CD4-positive, CD25-positive, alpha-beta regulatory T cell (primary cell): ENCODE measurements at places on chromosomes 12 and 14.

DNA sequence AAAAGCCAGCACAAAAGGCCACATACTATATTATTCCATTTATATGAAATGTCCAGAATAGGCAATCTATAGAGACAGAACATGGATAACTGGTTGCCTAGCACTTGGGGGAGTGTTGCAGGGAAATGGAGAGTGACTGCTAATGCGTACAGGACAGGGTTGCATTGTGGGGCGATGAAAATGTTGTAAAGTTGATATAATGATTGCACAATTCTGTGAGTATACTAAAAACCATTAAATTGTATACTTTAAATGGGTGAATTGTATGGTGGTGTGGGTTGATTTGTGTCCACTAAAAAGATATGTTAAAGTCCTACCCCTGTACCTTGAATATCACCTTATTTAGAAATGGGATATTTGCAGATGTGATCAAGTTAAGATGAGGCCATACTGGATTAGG is 7.0 kb upstream of the CAPRIN2 start:
- DNase-seq: no peak

- DNase-seq: no peak
These were observed 103.2 kb upstream of the MDGA2 start for GRCh38 chr14:47778631-47779030.

DNA sequence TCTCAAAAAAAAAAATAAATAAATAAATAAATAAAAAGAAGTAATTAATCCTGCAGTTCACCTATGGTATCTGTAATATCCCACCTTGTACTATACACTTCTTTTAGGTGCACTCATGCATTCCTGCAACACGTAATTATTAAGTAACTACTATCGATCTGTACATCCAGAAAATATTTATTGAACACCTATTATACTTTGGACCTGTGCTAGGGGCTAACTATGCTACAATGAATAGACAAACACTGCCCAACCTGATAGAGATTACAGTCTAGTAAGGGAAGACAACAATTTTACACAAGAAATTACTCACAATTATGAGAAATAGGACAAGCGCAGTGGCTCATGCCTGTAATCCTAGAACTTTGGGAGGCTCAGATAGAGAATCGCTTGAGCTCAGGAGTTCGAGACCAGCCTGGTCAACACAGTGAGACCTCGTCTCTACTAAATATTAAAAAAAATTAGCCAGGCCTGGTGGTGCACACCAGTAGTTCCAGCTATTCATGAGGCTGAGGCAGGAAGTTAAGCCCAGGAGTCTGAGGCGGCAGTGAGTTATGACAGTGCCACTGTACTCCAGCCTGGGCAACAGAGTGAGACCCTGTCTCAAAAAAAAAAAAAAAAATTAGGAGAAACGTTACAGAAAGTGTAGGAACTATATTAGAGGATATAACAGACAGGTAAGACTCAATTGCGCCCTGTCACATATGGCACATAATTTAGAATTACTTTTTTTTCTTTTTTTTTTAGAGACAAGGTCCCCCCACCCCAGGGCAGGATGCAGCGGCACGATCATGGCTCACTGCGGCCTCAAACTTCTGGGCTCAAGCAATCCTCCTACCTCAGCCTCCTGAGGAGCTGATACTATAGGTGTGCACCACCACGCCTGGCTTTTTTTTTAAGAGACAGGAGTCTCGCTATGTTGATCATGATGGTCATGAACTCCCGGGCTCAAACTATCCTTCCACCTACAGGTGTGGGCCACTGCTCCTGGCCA is 1.2 kb downstream of the NRDE2 start:
- DNase-seq: no peak

GRCh38 chr12:131755305-131756113 is 44.6 kb downstream of the SFSWAP start:
- no peak for DNase-seq

GRCh38 chr14:88303041-88303440 is 20.0 kb downstream of the KCNK10 start:
- DNase-seq: no peak

DNA sequence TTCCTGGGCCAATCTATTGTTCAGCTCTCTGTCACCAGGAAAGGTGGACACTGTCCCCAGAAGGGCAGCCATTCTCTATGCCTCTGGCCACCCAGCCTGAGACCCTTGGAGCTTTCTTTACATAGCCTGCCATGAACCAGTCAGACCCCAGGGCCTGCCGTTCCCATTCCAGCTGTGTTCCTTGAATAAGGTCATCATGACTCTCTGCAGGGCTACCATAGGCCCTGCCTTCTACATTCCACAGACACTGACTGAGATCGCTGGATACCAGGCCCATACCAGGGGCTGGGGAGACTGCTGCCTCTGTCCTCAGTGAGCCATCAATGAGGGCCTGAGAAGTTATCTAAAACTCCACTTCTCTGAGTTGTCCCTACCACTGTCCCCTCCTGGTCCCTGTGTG is 75.5 kb downstream of the SYNE3 start:
- DNase-seq: no peak

GRCh38 chr12:20101046-20101445 is 267.3 kb upstream of the PDE3A start:
- no peak for DNase-seq

DNA sequence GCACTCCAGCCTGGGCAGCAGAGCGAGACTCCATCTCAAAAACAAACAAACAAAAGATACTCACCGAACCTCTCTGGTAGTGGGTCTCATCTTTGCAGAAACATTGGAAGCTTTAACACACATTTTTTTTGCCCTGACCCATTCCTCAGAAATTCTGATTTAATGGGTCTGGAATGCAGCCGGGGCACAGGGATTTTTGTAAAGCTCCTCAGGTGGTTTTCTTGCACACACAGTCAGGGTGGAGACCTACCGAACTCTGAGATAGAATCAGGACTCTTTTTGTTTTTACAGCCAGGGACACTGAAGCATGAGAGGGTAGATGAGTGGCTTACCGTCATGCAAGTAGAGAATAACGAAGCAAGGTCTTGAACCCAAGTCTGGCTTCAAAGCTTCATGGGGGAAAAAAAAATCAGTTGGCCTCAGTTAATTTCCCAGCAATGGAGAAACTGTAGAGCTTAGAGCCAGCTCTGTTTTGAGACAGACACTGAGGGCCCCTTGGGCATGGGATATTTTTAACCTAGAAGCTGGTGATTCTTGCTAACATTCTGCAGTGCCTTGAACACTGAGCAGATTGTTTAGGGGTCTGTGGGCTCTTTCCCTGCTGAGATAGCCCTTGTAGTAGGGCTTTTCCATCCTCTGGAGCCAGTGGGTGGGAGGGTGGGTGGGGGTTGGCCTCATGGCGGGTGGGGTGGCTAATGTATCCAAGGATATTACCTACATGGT is 4.8 kb downstream of the RNU4-2 start:
- no peak for DNase-seq

DNA sequence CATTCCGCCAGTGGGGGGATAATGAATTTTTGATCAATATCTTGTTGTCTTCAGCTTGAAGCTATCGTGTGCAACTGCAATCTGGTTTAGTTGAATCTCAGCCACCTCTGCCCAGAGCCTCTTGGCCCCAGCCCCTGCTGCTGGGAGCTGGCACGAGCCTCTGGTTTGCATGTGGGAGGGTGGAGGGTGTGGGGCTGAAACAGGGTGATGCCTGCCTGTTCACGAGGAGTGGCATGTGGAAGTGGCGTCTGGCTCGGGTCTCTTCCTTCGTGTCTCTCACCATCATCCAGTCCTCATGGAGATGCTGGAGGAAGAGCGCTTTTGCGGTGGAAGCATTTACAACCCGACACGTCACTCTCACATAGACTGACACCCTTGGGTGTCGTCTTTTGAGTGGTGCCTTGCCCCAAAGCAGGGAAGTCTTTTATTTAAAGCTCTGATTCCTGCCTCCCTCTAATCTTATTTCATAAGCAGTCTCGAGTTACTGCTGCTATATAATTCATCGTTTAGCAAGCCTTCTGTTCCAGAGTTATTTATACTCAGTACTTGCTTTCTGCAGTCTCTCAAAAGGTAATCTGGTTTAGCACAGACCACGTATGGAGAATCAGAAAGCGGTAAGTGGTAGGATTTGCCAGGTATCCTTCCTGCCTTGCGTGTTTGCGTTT is 64.5 kb downstream of the AACS start:
- DNase-seq: no peak

DNA sequence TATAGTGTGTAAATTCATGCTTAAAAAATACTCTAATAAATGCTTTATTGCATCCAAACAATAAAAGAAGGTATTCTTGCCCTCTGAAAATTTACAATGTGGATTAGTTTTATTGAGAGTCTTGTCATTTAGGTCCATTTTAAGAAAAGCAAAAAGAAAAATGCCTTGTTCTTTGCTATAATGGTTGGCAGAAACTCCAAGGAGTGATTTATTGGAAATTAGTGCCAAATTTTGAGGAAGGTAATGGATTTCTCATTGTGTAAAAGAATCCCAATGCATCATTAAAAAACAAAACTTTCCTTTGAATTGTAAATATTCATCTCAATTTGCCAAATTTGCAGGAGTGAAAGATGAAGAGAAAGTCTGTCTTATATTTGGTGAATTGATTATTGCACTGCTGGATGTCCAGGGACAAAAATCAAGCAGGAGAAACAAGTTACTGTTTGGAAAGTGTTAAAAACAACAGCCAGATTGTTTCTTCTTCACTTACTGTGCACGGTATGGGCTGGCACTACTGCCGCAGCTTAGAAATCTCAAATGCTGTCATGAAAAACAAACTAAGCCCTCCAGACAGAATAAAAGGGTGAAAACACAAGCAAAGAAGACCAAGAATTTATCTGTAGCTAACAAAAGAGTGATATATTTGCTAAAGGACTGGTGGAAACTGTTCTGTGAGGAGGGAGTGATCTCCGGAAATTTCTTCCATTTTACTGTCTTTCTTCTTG is 511.7 kb downstream of the TMTC2 start:
- DNase-seq: no peak

- no peak for DNase-seq
These were observed 27.0 kb downstream of the SMUG1 start for GRCh38 chr12:54161481-54162437.

DNA sequence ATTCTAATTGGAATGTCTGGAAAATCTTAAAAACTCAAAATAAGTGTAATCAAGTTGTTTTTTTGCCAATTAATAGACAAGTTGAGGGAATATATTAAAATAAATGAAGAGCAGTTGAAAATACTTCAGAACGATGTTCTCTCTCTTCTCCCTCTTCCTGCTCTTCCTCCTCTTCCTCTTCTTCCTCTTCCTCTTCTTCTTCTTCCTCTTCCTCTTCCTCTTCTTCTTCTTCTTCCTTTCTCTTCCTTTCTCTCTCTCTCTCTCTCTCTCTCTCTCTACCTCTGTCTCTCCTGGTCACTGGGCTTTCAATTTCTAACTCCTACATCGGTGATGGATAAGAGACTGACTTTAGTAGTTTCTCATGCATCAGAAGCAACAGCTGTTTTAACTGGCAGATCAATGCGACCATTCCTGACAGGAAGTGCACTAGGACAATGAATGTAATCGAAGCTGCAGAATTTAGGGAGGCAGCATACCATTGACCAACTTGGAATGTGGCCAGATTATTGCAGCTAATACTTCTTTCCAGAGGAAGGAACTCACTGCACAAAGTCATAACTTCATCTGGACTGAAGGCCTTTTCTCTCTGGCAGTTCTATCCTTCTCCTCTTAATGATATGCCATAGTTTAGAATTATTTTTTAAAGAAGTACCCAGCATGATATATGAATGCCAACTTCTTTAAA is 13.8 kb upstream of the TMTC2 start:
- DNase-seq: no peak

GRCh38 chr14:42563313-42563712 is 956.6 kb downstream of the LRFN5 start:
- DNase-seq: no peak

- peak; percentile 57 for DNase-seq
These were observed 354.4 kb downstream of the MED13L start for GRCh38 chr12:115922952-115923564.

DNA sequence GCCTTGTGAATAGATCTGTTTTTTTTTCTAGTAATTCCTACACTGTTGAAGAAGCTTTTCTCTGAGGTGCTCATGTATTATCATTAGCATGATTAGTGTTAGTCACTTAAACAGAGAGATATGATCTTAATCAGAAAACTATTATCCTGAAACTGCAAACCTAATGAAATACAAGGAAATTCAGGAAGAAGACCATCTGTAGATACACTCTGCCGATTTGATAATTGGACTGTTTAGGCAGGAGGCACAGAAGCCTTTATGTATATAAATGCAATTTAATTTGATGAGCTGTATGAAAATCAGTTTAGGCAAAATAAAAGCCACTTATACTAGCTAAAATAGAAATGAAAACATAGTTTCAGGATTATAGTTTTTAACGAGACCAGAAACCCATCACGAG is 23.3 kb downstream of the PDZRN4 start:
- no peak for DNase-seq

DNA sequence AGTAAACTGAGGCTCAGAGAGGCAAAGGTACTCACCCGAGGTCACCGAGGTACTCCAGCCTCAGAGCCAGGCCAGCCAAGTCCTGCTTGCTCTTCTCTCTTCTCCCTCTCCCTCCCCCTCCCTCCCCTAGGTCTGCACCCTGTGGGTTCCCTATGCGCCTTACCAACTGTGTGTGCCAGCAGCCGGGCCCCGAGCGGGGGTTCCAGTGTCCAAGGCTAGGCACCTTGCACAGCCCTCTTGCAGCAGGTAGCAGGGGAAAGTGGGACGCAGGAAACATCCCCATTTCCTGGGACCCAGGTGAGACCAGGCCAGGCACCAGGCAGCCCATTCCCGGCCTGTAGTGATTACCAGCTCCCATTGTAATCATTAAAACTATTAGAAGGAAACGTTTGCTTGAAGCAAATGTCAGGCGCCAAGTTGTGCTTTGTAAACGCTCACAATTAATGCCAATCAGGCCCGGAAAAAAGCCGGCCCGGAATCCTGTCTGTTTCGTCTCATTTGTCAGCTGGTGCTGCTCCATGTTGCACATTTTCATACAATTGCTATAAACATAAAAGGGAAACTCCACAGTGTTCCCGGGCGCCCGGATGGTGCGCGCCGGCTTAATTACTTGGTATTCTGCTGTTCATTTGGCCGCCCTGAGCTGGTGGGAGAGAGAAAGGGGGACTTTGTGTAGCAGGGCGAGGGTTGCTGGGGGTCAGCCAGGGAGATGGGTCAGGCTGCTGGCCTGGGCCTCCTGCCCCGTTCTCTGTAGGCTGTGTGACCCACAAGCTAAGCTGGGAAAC is 11.9 kb downstream of the FAM222A start:
- no peak for DNase-seq

DNA sequence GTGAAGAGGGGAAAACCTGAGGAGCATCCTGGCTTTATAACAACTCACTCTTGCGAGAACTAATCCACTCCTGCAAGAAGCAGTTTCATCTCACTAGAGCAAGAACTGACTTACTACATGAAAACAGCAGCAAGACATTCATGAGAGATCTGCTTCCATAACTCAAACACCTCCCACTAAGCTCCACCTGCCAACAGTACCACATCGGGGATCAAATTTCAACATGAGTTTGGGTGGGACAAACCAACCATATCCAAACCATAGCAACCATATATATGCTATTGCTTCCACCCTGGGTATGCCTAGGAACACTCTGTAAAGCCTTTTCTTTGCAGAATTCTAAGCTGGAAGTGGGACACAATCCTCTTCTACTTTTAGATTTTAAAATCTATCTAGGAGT is 13.9 kb upstream of the AVPR1A start:
- DNase-seq: no peak
